Hematopoietic multipotent progenitor cell treated with erythropoietin and hydrocortisone succinate and interleukin-3 and kit ligand, for 8 days (in vitro differentiated cells): ENCODE measurements at places on chromosomes 7 and 10.
A peak's percentile ranks its signal among the peaks of the same experiment; 100 is the strongest.

- DNase-seq = peak; percentile 5
Observed at GRCh38 chr10:106175760-106176377, 988.6 kb downstream of the SORCS1 start.

- no peak for DNase-seq
Observed at GRCh38 chr7:84700563-84701370, 486.1 kb downstream of the SEMA3D start.

- peak; percentile 33 for DNase-seq
Observed at GRCh38 chr7:87106974-87107612, 45.2 kb upstream of the DMTF1 start.

GRCh38 chr10:110710621-110711020, 66.5 kb downstream of the RBM20 start:
- no peak for DNase-seq

- no peak for DNase-seq
Observed at GRCh38 chr7:94912085-94912484, 4.7 kb downstream of the PPP1R9A start.

GRCh38 chr10:118145256-118145655, 98.5 kb upstream of the RAB11FIP2 start:
- DNase-seq = no peak

- DNase-seq = no peak
Observed at GRCh38 chr7:14023838-14024237, 34.4 kb upstream of the ETV1 start.

DNA sequence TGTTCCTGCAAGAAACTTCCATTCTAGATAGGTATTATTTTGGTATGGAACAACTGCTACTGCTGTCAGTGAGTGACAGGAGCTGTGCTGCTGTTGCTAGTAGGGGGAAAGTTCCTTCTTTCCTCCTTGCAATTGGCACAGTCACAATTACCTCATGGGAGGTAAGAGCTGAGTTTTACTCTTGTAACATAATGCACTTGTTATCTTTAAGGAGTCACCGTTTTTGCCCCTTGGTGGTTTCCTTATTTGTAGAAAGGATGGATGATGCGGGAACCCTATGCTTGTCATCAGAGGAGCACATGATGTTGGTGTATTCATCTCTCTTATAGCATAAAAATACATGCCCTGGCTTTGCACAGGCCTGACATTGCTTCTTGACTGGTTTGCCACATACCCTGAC, 234.7 kb upstream of the NPY start:
- no peak for DNase-seq

DNA sequence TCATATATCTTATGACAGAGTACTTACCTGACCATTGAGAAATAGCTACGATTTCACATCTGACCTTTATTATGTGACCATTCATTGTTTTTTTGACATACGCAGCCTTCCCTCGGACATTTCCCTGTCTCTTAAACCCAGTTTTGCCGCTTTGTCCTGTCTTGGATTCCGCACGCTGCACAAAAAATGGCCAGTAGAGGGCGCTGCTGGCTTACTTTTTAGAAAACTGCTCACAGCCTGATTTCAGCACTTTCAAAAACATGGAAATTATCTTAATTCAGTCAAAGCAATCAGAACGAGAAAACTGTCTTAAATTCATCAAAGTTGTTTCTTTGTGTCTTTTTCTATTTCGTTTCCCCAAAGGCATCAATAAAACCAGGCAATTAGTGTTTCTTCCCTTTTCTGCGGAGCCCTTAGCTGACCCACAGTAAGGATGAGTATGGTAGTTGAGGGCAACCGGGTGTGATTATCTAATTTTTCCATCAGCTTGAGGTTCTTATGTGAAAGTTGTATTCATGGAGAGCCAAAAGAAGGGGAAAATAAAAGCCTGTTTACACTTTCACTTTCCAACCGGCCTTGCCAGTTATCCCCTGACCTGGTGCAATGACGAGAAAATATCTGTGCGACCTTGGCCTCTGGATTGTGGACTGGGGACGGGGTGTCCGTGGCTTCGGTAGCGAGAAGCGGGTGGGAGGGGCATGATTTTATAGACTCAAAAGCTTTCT, 144.4 kb downstream of the DYNC1I1 start:
- peak; percentile 73 for DNase-seq

GRCh38 chr7:28621369-28621841, 209.1 kb downstream of the CREB5 start:
- DNase-seq = no peak

DNA sequence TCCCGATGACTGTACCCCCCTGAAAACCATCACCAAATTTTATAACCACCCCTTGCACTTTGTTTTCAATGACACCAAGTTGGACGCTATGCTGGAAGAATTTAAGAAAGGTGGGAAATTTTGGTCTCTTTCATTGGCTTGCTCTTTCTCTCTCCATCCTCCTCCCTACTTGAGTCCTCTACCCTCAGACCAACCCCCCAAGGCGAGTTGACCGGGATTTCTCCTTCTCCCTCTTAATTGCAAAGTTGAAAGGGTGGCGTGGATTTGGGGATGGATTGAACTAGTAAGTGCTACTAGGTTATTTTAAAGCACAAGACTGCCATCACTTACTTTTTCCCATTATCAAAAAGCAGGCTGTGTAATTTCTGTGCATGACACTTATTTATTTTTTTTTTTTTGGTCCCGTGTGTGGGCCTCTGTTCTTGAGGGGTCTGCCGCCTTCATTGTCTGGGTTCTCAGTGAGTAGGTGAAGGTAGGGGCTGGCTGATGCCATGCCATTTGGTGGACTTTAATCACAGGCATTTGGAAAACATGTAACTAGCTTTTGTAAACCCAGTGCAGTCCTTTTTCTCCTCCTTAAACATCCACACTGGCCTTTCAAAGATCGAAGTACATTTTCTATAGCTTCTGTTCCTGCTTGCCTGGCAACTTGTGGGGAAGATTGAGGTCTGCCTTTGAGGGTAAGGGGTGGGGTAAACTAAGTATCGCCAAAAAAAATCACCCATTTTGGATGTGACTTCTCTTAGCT, 2.1 kb downstream of the CNNM2 start:
- DNase-seq = no peak

DNA sequence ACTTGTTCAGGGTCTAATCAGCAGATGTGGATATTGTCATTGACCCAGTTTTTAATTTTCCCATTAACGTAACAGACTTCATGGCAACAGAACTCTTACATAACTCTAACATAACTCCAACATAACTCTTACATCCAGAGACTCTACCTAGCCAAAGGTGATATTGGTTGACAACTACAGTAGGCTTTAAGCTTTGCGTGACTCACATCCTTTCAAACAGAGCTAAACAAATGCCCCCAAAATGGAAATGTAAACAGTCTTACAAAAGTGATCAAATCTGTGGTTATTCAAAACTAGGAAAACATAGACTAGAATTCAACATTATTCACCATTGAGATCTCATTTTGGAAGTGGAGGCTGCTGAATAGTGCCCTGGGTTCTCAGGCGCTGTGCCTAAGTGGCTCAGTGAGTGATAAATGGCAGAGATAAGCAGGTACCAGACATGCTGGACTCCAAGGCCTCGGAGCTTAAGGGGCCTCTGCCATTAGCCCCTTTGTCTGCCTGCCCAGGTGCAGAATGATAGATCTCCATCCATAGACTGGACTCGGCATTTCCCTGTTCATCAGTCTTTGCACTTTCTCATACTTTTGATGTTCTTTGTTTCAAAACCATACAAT, 34.3 kb upstream of the BTBD16 start:
- no peak for DNase-seq

GRCh38 chr7:69843653-69844052, 245.4 kb downstream of the AUTS2 start:
- no peak for DNase-seq

- no peak for DNase-seq
Observed at GRCh38 chr7:111528331-111528730, 34.0 kb downstream of the IMMP2L start.

GRCh38 chr7:137592232-137592896, 248.8 kb upstream of the PTN start:
- DNase-seq = peak; percentile 28
